Cerebellar nuclear complex (tissue), 1 donor: ENCODE measurements at places on chromosomes 1 and 21.

DNA sequence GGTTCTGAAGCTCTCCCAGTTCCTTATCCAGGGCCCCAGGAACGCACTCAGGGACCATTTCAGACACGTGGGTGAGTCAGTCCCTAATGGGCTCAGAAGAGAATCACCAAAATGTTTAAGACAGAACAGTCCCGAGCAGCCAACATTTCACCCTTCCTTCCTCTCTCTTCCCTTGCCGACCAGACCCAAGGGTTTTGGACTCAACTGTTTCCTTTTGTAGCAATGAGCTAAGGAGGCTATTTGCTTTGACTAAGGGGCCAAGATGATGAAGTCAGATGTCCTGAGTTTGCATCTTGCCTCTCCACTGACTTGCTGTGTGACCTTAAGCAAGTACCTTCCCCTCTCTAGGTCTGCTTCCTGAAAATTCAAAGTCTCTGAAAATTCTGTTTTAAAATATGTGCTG lies 472.3 kb upstream of the VAMP3 start:
- DNase-seq = no peak

DNA sequence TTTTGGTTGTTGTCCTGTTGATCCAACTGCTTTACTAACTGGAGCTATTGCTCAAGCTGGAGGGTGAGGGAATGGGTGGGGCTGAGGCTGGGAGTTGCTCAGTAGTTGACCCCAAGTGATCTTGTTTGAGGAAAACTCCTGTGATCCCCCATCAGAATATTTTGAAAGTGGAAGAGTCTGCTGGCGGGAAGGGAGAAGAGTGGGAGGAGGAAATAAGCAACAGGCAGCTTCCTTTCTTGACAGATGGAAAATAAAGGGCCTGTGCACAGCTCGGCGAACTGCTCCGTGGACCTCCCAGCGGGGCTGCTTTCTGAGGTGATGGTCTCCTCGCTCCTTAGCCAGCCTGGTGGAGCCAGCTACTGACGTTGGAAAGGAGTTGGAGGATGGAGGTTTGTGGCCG lies 199.1 kb upstream of the LMO4 start:
- DNase-seq = no peak

- no peak for DNase-seq
Observed at GRCh38 chr1:230430499-230430898, 4.4 kb upstream of the PGBD5 start.

DNA sequence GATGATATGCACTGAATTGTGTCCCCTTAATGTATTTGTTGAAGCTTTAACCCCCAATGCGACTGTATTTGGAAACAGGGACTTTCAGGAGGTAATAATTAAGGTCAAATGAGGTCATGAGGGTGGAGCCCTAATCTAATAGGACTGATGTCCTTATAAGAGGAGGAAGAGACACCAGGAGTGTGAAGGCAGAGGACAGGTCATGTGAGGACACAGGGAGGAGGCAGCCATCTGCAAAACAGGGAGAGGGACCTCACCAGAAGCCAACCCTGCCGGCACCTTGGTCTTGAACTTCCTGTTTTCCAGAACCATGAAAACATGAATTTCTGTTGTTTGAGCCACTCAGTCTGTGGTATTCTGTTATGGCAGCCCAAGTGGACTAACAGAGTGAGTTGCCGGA lies 15.3 kb downstream of the SYF2 start:
- no peak for DNase-seq

DNA sequence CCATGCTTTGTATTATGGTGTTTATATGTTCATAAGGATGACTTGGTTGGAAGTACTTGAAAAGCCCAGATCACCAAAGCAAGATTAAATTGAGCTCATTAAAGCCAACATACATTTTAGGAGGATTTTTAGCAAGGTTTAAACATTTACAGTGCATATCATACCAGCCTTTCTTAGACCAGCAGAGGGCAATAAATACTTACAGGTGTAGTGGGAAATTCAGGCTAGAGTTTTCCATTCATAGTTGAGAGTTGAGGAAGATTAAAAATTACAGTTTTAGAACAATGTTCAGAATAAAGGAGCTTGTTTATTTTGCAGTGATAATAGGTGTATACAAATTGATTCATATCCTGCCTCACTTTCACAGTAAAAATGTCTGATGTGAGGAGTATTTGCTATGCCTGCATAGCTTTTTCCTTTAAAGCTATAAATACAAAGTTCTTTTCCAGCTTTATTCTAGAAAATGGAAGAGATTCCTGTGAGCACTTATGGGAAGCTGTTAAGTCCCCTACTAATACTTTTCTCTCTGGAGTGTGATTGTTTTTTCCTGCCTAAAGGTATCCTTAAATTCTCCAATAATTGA lies 35.3 kb downstream of the DTL start:
- no peak for DNase-seq

DNA sequence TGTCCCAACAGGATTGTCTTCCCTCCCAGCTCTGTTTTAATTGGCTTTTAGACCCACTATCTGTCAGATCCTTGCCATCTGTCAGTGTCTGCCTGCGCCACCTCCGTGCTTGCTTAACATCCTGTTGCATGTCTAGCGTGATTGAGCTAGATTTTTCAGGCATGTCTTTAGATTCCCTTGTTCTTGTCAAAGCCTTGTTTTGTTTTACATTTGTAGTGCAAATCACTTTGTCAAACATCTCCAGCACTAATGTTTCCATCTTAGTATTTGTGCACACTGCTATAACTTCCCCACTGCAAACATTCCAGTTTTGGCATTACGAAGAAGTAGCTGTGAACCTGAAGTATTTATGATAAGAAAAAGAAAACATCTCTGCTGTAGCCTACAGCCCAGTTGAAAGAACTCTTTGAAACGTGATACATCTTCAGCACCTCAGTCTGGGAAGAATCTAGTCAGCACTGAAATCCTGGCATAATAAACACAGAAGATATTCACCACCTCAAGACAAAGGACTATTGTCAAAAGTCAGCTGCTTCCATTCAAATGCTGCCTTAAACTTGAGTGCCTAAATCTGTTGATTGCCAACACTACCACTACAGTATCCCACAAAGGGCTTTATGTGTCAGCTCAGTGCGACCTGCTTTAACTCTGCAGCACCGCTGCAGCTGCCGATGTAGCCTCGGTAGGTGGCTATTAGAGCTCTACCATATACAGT lies 105.0 kb downstream of the FNBP1L start:
- no peak for DNase-seq

- DNase-seq = no peak
Observed at GRCh38 chr1:50232336-50232735, 123.6 kb downstream of the ELAVL4 start.

- DNase-seq = no peak
Observed at GRCh38 chr1:150060260-150060659, 7.3 kb upstream of the VPS45 start.

GRCh38 chr1:203871114-203871880 lies 9.9 kb downstream of the SNRPE start:
- DNase-seq = no peak

DNA sequence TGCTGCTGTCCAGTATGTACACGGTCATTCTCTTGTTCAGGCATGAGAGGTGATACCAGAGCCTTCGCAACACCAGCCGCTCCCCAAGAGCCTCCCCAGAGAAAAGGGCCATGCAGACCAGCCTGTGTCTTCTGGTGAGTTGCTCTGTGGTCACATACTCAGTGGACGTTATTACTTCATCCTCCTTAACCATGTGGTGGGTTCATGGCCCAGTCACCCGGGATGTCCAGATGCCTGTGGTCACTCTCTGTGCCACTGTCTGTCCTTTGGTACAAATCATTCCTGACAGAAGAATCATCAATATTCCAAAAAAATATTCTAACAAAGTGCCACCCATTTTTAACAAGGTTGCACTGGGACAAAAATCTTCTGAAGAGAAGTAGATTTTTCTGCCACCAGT lies 8.8 kb upstream of the ZNF124 start:
- DNase-seq = no peak

- DNase-seq = no peak
Observed at GRCh38 chr1:222107975-222108374, 366.1 kb upstream of the DUSP10 start.

GRCh38 chr1:55916481-55916880 lies 662.9 kb downstream of the PLPP3 start:
- no peak for DNase-seq

DNA sequence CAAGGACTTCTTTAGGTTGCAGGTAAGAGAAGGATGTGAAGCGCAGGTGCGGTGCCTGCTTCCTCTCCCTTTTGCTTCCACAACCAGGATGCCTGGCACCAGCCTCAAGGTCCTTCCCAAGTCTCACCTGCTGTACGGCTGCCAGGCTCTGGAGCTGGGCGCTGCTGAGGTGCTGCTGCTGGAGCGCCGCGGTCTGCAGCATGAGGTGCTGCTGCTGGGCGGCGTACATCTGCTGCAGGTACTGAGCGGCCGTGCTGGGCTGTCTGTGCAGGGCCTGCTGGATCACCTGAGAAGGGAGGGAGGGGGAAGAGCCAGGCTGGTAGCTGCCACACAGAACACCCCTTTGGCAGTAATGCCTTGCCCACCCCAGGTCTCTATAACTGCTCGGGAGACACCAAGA lies 51.3 kb upstream of the A3GALT2 start:
- DNase-seq = no peak

GRCh38 chr1:236511735-236512418 lies 11.9 kb upstream of the LGALS8 start:
- no peak for DNase-seq

DNA sequence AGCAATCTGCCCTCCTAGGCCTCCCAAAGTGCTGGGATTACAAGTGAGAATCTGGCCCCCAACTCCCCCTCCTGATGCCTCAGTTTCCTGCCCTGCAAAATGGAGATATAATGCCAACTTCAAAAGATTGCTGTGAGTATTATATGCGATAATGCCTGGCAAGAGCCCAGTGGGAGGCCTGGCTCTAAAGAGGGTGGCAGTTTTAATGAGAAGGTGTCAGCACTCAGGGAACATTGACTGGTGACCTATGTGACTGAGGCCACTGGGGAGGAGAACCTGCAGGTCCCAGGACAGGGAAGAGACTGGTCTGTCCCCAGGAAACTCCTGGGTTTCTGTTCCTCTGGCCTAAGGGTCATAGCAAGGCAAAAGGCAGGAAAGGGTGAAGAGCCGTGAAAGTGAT lies 11.0 kb downstream of the HSPG2 start:
- no peak for DNase-seq

DNA sequence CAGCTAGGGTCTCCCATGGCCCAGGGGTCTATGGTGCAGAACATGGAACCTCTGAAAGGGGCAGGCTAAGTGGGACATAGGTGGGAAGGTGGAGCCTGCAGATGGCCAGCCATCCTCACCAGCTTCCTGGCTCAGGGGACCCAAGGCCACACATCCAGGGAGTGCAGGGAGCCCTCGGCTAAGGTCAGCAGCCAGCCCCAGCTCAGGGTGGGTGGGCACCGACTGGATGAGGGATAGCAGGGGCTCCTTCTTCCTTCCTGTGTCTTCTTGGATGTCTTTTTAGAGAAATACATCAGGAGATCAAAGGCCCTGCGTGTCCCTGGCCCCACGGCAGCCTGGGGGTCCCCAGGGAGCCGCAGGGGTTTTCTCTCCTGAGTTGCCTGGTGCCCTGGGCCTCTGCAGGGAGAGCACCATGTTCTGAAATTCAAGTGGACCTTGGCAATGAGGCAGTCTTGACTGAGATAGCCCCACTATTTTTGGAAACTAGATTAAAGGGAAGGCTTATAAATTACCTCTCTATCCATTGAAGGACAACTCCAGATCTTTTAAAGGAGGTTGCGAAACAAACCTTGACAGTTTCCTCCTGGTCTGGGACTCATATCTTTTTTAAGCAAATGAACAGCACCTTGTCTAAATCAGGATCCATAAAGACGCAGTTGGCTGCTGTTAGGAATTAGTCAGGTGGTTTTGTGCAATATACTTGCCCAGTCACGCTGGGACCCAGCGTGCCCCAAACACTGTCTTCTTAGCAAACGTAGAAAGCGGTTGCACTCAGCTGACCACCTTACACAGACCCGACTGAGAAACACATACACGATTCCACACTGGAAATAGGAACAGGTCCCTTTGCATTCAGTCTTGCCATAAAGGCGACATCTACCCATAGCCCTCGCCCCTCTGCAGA lies 242.3 kb downstream of the TOMM20 start:
- DNase-seq = no peak

- DNase-seq = no peak
Observed at GRCh38 chr1:160222546-160222945, 17.4 kb downstream of the PEA15 start.

DNA sequence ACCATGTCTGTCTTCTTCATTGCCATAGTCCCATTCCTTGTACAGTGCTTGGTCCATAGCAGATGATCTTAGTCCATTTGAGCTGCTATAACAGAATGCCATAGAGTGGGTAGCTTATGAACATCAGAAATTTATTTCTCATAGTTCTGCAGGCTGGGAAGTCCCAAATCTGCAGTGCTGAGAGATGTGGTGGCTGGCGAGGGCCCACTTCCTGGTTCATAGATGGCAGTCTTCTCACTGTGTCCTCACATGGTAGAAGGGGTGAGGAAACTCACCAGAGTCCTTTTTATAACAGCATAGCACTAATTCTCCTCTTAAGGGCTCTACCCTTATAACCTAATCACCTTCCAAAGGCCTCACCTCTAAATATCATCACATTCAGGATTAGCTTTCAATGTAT lies 23.1 kb upstream of the RAP1A start:
- DNase-seq = no peak

DNA sequence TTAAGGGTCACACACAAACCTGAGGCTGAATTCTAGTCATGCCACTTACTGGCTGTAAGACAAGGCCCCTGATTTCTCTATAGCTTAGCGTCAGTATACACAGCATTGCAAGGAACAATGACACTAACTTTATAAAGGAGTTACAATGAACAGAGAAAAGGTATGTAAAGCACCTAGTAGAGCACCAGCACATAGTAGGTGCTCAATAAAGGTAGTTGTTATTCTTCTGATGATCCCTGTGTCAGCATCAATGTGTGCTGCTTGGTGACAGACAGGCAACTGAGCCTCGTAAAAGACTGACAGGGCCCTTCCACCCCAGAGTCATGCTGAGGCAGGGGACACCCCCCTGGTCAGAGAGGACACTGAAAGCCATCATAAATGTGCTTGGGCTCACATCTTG lies 43.2 kb downstream of the GRHL3 start:
- no peak for DNase-seq

DNA sequence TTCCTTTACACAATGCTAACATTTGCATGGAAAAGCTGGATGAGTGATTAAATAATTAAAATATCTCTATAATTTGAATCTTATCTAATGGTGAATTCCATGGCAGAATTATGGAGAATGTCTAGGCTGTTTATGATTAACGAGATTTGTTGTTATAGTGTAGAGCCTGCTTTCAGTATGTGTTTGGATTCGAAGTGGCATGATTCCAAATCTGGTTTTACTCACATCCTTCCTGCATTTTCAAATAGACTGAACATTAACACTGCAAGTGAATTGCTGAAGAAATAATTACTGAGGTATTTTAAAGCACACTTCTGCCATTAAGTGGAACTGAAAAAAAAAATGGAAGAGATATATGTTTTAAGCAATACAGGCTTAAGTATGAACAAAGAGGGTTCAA lies 5.1 kb upstream of the NEK7 start:
- no peak for DNase-seq

GRCh38 chr1:213050745-213051126 lies 305 bp upstream of the RPS6KC1 start:
- no peak for DNase-seq
